ENCODE measurements at places on chromosomes 7 and 10.

DNA sequence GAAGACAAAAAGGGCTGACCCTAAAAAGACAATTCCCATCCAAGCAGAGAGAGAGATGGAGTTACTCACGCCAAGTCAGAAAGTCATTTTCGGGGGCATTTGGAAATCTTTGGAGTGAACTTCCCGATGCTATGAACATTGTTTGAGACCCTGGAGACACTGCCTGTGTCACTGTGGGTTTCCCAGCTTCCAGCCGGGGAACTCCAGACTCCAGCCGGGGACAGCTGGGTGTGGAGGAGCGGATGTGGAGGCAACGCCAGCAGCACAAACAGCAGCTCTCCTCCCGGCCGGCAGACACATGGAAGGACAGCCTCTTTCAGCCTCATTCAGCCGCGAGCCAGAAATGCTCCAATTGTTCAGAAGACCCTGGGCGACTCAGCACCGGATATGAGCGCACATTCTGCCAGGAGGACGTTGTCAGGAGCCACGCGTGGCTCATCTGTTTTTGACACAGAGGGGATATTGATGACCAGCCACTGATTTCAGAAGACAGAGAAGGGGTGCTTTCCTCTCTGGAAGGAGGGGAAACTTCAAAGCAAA lies 97.6 kb downstream of the PRPF18 start:
- DNase-seq: no peak

- DNase-seq: no peak
These were observed 230.4 kb downstream of the ARL4A start for GRCh38 chr7:12917801-12918200.

- DNase-seq: no peak
These were observed 55.2 kb upstream of the WNT16 start for GRCh38 chr7:121273467-121274167.

- DNase-seq: no peak
These were observed 63.2 kb downstream of the MACC1 start for GRCh38 chr7:20153999-20154398.

DNA sequence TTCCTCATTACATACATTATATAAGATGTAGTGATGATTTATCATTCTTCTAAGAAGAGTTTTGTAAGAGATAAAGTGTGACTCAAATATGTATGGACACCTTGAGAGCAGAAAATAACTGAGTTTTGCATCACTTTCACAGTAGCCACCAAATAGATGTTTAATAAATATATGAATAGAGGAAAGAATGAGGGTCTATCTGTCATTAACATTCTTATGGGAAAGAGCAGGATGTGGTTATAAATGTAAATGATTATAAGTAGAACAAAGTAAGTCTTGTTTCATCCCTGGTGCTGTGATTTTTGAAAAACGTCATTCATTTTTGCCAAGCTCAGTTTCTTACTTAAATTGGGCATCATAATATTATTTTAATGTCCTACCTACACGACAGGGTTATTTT lies 15.0 kb upstream of the CRPPA start:
- no peak for DNase-seq

GRCh38 chr7:45075871-45076796 lies 12.6 kb downstream of the NACAD start:
- no peak for DNase-seq

- DNase-seq: no peak
These were observed 40.0 kb downstream of the KCTD7 start for GRCh38 chr7:66668677-66669076.

GRCh38 chr10:1434912-1435692 lies 302.2 kb downstream of the ADARB2 start:
- DNase-seq: no peak

DNA sequence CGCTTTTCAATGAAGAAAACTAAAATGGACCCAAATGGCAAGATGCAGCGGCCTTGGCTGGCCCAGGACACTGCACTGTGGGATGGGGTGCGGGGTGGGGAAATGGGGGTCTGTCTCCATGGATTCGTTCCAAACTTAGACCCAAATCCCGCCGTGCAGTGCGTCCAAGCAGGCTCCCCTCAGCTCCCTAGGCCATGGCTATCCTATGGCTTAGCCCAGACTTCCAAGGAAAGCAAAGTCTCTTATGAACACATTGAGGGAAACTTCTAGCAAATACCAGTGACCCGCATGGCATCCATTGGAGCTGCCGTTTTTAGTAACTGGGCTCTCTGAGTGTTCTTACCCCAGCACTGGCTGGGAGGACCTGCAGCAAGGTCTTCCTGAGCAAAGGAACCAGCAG lies 122.5 kb downstream of the EBF3 start:
- DNase-seq: no peak

DNA sequence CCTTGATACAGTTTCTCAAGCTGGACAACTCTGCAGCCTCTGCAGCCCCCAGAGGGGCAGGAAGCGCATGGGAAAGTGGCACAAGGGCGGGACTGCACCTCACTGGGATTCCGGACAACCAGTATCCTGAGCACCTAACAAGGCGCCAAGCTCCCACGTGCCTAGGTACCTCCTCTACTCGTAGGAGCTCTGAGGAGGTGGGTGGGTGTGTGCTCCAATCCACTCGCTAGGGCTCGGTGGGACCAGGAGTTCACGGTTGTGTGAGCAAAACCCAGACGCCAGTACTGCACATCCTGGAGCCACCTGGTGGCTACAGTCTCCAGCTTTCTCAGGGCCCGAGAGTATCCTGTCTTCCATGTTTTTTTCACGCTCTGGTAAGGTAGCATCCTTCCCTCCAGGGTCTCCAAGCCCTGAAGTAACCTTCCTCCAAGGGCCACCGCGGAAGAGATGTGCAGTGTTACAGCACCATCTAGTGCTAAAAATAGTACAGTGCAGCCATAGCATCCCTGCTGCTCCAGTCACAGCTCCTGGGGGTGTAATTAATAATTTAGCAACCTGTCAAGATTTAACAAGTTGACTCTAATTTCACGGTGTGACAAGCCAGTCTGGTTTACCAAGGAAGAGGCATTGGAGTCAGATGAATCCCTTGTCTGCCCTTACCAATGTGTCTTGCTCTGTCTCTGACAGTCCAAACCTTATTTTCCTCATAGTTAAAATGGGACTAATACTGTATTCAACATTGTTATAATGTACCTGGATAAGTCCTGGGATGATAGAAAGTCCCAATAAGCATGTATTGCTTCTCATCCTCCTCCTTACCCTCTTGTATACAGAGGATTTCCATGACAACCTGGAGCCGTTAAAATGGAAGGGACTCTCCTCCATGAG lies 70.4 kb downstream of the HERPUD2 start:
- DNase-seq: peak; percentile 15

GRCh38 chr10:98563811-98564210 lies 117.1 kb upstream of the HPS1 start:
- no peak for DNase-seq

DNA sequence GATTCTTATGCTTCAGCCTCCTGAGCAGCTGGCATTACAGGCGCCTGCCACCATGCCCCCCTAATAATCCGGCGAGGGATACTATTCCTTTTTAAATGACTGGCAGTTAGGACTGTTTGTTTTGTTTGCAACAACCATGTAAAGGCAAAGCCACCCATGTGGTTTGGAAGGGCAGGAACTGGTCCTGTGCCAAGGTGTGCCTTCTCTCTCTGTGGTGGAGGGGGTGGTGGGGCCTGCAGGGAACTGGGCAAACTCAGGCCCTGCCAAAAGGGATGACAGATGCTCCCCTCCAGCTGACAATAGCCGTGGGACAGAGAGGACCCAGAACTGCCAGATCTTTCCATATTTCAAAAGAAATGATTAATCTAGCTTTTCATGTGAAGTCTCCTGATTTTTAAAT lies 23.5 kb upstream of the WAPL start:
- DNase-seq: no peak
